ENCODE measurements at places on chromosomes 1 and 21. TPM values are rescaled to one million over a fixed set of nuclear protein-coding genes. Genes with fewer than 3 reads are reported as not detected.
A peak's percentile ranks its signal among the peaks of the same experiment; 100 is the strongest.

GRCh38 chr1:219373616-219373935 lies 199.9 kb downstream of the LYPLAL1 start:
- DNase-seq: no peak

DNA sequence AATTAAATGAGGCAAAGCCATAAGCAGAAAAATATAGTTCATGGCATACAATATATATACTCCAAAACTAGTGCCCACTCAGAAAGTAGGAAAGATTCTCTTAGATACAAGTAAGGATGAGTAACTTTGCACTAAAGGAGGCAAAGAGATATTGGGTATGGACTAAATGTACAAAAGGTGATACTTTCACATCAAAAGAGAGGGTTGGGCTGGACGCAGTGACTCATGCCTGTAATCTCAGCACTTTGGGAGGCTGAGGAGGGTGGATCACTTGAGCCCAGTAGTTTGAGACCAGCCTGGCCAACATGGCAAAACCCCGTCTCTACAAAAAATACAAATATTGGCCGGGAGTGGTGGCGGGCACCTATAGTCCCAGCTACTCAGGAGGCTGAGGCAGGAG lies 6.7 kb downstream of the KYAT3 start:
- no peak for DNase-seq

DNA sequence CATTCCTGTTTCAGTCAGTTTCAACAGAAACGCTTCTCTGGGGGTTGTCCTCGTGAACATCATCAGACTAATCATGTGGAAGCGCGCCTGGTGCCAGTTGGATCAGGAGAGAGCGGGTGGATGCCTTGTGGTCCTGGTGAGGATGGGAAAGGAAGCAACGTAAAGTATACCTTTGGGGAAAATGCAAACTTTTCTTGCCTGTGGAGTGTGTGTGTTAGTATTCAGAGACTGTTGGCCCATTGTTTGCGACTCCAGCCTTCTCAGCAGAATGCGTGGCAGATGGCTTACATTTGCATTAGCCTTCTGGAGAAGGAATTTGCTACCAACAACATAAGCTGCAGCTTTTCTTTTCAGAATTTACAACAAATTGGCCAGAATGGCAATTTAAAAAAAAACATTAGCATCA lies 173.9 kb downstream of the RWDD3 start:
- no peak for DNase-seq

GRCh38 chr1:227794817-227795192 lies 20.7 kb upstream of the PRSS38 start:
- no peak for DNase-seq

DNA sequence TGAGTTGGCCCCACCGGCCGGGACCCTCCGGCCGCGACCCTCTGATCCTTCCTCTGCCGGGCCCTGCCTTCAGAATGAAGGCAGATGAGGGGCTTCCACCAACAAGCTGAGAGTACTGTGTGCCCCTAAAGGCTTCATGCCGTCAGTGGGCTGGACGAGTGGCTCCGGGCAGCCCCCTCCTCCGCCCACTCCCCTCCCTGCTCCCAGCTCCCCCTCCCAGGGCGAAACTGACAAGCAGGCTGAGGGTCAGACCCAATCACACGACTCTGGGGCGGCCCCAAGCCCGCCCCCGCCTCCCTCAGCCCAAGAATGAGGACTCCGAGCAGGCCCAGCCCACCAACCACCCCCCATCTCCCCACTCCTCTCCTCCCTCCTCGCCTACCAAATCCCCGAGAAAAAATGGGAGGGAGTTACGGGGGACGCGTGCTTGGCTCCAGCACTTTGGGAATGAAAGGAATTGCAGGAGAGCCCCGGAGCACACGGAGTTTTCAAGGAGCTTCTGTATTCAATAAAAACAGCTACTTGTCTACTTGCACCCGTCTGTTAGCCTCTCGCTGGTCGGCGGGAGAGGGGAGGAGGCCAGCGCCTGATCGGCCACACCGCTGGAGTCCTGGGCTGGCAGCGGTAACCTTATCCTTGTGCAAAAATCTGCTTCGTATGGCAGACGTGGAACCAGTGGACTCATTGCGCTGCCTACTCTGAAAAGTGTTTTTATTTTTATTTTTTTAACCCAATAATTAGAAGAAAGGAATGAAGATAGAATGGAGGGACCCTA lies at the start of gene COL11A1:
COL11A1 (minus strand) TSS at position 147 of the 775 bp plus-strand sequence. CDS start 344 bp downstream, outside the sequence.
- peak; percentile 79 for DNase-seq

GRCh38 chr1:96804648-96805047 lies 83.1 kb downstream of the PTBP2 start:
- no peak for DNase-seq

TRIM63 gene
- total RNA-seq: 0.70 TPM

GRCh38 chr1:77413541-77414335 lies 131.9 kb downstream of the AK5 start:
- DNase-seq: no peak

TEX38 gene
- not detected for total RNA-seq

GRCh38 chr1:78333502-78333901 lies 157.3 kb upstream of the PTGFR start:
- DNase-seq: no peak

- DNase-seq: no peak
These were observed 43.7 kb upstream of the KANK4 start for GRCh38 chr1:62362926-62363325.

DNA sequence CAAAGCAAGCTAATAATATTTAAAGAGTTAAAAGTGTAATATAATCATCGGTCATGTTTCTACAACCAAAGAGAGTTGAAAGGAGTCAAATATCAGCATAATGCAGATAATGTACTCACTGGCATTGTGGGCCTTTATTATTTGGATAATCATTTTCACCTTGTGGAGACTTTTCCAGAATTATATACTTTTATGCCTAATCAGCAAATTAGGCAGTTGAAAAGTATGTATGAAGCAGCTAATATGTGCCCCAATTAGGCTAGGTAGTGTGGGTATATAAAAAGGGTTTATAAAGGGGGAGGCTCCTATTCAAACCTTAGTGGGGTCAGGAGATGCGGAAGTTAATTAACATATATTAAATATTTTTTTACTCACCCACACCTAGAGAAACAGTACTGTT lies 102.8 kb upstream of the HNRNPU start:
- no peak for DNase-seq

GRCh38 chr1:34532113-34532512 lies 222.7 kb upstream of the GJB5 start:
- no peak for DNase-seq

- no peak for DNase-seq
These were observed 31.8 kb downstream of the ADGRL2 start for GRCh38 chr1:81832573-81832972.

INSRR gene
- total RNA-seq: not detected

GRCh38 chr1:21630571-21631343 lies 38.4 kb downstream of the RAP1GAP start:
- DNase-seq: no peak

DNA sequence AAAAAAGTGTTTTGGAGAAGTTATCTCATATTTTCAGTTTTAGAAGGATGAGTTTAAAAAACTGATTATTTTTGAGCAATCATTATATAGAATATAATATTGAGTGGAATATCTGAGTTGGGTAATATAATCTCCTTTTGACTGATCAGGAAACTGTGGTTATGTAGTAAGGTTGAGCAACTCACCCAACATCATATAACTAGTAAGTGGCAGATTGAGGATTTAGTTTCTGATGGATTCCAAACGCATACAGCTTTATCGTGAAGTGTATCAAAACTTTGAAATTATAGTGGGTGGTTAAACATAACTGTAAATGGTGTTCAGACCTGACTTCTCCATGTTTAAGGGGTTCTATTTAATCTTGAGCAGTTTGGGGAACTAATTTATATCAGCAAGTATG lies 98.6 kb downstream of the OLFM3 start:
- DNase-seq: no peak

GRCh38 chr1:7300893-7301663 lies 470.0 kb upstream of the VAMP3 start:
- DNase-seq: no peak

DNA sequence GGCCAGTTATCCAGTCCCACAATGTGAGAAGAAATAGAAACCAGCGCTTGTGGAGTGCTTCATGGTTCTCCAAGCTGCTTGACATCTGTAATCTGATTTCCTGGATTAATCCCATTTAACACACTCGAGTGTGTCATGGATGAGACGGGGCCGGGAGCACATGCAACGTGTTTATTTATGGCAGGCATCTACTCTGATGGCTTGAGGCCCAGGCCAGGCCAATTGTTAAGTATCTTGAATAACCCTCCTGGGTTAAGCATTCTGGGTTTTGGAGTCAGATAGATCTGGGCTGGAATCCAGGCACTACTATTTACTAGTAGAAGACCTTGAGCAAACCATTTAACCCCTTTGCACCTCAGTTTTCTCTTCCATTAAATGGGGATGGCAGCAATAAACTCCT lies 37.5 kb upstream of the LAPTM5 start:
- DNase-seq: no peak

GRCh38 chr1:9621032-9621431 lies 30.5 kb upstream of the PIK3CD start:
- DNase-seq: no peak

- DNase-seq: no peak
These were observed 749.1 kb downstream of the ADGRL2 start for GRCh38 chr1:82549841-82550240.

- DNase-seq: peak; percentile 40
These were observed 29.4 kb downstream of the MRPL37 start for GRCh38 chr1:54229281-54229891.

DNA sequence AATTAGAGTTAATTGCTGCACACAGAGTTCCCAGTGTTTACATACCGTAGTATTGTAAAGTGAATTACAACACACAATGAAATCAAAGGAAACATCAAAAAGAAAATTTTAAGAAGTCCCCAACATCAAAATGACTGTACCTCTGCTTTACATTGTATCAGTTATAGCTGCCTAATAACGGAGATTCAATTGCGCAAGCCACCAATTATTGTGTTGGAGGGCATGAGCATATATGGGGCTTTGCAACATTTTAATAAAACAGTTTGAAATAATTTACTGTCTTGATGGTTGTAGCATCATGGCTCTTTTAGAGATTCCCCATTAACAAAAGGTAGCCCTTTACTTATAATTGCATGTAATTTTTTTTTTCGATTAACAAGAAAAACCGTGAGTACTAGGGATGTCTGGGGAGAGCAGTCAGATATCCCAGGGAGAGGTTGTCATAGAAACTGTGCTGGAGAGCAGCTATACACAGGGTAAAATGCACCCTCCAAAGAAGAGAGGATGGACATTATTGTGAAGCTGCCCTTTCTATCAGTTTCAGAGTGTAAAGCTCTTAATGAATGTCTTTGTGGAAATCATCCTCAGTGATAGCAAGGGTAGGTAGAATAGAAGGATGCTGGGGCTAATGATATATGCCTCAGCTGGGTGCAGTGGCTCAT lies 55.9 kb upstream of the BTG3 start:
- no peak for DNase-seq

NR1I3 gene
- total RNA-seq: not detected

CFH gene
- total RNA-seq: 24.0 TPM

- no peak for DNase-seq
These were observed 273 bp downstream of the BMP8B start for GRCh38 chr1:39788426-39788757.

GRCh38 chr1:174726167-174726879 lies 273.4 kb upstream of the CACYBP start:
- no peak for DNase-seq

TIE1 gene
- not detected for total RNA-seq

DNA sequence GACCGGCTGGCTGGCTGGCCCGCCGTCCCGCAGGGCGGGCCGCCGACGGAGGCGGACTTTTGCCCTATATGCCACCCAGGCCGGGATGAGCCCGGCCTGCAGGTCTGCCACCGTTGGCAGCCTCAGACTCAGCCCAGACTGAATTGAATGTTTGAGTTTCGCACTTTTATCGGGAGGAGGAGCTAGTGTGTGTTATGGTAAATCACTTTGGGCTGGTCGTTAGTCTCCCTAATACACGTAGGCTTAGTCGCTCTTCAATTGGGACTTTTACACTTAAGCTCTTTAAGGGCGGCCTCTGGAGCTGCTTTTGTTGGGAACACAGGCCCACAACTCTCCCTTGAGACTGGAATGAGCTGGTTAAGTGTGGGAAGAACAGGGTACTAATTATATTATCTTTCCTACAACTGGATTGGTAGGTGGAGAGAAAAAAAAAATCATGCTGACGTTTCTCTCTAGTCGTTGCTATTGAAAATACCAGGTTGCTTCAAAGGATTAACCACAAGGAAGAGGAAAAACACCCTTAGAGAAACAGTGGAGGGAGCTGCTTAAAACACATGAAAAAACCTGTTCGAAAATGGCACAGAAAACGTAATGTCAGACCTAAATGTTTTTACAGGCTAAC lies 1.4 kb upstream of the IRF2BP2 start:
- DNase-seq: no peak

DNA sequence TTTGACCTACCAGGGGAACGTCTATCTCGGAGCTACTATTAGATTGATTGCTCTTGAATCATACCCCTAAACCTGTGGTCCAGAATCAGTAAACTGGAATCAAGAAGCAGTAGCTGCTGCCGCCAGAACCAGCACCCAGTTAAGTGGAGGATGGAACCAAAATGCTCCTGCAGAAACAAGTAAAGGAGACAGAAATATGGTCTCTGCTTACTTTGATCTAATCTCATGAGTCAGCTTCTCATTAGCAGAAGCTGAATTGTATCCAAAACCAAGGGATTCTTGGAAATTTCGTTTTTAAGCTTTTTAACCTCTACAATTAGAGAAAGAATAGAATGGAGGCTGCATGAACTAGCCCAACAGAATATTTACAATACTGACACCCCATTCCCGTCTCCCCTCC lies 42.6 kb upstream of the PIGV start:
- DNase-seq: no peak

- no peak for DNase-seq
These were observed 510.4 kb upstream of the ADAMTS5 start for GRCh38 chr21:27477296-27477695.

OR2T2 gene
- not detected for total RNA-seq

- DNase-seq: no peak
These were observed 58.2 kb downstream of the ETS2 start for GRCh38 chr21:38863843-38864363.

GRCh38 chr1:167158111-167158812 lies 62.4 kb upstream of the POU2F1 start:
- DNase-seq: no peak

GRCh38 chr21:24045775-24046215 lies 1561.5 kb downstream of the MRPL39 start:
- DNase-seq: no peak

- no peak for DNase-seq
These were observed 833 bp upstream of the RCOR3 start for GRCh38 chr1:211258310-211258755.
